ENCODE measurements at places on chromosomes 5 and 9.
A peak's percentile ranks its signal among the peaks of the same experiment; 100 is the strongest.

DNA sequence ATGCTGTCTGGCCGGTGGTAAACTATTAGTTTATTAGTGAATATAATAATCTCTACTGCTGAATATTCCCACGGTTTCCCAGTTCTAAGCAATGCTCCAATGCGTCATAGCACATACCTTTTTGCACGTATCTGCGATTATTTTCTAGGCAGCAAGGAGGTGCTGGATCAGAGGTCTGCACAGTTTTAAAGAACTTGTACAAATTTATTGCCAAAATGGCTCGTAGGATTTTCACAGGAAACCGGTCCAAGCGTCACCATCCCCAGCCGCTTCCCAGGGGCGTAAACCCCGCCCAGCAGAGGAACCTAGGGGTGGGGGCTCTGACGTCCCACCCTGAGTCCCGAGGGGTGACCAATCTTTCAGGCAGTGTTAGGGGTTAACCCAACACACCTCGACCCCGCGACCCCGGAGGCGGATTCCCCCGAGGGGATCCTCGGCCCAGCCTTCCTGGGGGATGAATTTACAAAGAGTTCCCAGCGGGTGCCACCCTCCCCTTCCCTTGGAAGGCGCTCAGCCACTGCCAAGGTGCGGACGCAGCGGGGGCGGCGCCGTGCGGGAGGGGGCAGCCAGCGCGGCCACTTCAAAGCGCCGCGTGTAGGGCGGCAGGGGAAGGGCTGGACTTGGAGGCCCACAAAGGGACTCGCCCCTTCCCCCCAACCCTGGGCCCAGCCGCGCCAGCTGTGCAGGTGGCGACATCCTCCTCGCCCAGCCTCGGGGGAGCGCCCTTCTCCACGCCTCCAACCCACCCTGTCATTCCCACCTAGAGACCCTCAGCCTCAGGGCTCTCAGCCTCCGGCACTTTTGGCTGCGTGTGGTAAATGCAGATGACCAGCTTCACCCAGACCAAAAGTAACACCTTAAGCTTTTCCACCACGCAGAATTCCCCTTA lies 43.5 kb upstream of the TCF7 start:
- peak; percentile 50 for DNase-seq

GRCh38 chr5:173792781-173793547 lies 95.2 kb upstream of the CPEB4 start:
- DNase-seq, result no peak

GRCh38 chr5:157533011-157533481 lies 42.5 kb downstream of the ADAM19 start:
- no peak for DNase-seq

DNA sequence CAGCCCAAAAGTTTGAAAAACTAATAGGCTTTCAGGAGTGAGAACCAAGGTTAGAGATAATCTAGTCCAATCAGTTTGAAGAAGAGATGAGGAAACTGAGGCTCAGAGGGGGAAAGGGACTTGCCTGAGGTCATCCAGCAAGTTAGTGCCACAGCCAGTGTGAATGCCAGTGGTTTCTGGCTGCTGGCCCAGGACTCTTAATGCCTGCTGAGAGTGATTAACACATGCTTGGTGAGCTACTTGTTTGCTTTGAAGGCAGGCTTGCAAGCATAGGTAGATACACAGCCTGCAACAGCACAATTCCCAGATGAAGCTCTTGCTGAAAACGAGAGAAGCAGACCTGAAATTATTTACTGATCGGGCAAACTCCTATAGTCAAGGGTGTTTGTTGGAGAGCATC lies 591.6 kb upstream of the SGCD start:
- no peak for DNase-seq

DNA sequence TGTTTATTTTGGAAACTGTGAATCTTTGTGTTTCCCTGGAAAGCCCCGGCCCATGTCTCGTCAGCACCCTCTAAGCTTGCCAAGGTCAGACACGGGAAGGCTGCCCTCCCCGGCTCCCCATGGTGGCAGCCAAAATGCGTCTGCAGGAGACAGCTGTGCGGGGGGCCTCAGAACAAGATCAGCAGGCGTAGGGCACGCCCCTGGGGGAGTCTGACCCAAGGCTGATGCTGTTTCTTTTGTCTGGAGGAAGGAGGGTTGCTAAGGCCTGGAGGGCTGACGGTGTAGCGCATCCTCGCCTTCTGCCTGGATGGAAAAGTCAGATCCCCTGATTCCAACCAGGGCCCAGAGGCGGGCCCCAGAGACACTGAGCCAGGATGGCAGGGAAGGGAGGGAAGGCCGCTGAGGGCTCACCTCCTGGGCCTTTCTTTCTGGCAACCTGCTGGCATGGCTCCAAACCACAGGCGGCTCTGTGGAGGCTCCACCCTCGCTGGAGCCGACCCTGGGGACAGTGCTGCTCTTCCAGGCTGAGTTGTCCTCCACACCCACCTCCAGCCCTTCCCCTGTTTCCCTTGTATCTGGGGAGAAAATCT lies 57.2 kb downstream of the OLFM1 start:
- DNase-seq, result no peak

DNA sequence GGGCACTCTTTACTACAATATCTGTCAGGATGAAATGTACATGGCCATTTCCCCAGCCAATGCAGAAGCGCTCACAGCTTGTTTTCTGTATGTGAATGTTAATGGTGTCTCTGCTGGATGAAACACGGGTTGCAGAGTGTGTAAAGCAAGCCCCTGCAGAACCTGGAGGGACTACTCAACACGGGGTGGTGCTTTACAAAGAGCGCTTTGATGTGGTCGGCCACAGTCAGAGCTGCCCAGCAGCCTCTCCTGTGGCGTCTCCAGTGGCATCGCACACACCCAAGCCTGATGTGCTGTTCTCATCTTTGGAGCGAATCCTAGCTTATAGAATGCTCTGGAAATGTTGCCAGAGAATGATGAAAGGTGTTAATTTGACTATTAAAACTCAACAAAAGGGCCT lies 162.7 kb upstream of the NFIL3 start:
- DNase-seq, result no peak

DNA sequence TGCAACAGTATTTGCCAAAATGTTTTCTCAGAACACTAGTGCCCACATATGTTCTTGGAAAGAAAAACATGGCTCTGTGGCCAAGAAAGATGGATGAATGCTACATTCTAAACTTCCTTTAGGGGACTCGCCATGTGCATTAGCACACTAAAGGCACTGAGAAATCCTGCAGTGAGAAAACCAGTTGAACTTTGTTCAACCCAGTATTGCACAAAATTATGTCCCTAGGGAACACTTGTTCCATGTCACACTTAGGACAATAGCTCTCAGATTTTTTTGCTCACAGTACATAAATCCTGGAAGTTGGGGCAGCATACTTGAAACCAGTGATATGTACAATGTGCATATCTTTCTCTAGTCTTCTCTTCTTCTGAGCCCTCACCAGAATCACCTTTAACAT lies 96.6 kb downstream of the ADRB2 start:
- no peak for DNase-seq

DNA sequence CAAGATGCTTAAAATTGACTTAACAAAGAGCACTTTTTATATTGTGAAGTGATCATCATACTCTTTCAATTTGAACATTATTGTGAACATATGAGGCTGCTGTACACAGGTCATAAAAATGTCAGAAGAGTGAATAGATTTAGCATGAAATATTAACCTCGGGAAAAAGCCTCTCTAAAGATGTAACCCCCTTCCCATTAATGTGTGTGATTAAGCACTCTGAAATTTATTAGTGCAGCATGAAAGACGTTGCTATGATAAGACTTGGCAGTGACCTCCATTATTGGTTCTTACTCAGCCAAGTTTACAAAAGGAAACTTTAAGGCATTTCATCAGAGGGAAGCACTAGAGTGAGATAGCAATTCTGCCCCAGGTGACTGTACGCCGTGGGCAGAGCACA lies 326.5 kb downstream of the NTRK2 start:
- no peak for DNase-seq

DNA sequence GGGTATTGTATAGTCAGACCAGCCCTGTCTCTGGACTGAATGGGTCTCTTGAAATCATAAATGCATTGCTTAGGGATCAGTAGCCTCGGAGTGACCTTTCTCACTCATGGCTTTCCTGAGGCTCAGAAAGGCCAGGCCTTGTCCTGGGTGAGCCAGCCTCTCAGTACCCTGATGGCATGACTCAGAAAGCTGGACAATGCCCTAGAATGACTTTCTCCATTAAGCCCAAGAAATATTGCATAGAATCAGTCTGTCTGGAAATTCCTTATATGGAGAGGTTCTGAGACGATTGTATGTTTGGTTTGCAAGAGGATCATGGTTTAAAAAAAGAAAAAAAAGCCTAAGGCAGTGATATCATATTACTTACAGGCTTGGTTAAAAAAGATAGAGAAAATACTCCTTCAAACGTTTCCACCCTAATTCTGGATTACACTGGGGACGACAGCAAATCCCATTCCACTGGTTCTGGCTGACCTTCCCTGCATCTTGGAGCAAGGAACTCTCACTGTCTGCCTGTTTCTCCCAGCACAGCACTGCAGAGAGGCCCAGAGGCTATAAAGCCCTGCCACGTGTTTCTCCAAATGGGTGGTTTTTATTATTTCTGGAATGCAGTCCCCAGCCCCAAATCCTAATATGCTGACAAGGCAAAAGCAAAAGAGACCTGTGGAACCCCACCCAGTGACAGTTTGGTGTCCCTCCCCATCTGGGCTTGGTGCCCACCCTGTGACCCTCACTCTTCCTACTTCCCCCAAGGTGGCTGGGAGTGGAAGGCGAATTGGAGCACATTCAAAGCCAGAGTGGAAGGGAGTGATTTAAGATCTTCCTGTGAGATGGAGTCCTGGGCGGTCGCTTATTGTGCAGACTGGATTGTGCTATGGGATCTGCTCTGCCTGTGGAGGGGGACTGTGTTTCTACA lies 34.4 kb downstream of the MAP1B start:
- DNase-seq, result no peak

DNA sequence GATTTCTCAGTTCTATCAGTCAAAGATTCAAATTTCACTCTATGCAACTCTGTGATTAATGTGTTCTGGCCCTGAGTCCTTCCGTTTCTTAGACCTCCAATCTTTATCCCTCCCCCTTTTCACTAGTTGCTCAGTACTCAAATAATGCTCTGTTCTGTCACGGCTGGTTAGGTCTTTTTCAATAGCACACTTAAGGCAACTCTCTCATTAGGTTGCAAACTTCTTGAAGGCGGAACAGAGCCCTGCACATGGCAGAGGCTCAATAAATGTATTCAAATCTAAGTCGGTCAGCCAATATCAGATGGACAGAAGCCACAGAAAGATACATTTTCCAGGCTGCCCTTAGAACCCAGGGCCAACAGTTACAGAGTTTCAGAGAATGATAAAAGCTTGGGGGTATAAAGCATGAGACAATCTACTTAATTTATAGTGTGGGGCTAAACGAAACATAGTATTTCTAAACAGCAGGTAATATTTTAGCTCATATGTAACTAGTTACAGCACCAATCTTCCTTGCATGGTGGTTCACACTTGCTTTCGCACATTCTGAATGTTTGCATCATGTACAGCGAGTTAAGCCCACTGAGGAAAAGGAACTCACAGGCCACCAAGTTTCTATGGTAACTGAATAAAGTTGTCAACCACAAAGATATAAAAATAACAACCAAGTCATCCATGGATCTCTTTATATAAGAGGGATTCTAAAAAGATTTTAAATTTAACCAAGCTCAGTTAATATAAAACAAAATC lies 67.1 kb upstream of the GOLPH3 start:
- DNase-seq, result no peak

GRCh38 chr9:100160021-100160420 lies 61.0 kb downstream of the INVS start:
- DNase-seq, result no peak

DNA sequence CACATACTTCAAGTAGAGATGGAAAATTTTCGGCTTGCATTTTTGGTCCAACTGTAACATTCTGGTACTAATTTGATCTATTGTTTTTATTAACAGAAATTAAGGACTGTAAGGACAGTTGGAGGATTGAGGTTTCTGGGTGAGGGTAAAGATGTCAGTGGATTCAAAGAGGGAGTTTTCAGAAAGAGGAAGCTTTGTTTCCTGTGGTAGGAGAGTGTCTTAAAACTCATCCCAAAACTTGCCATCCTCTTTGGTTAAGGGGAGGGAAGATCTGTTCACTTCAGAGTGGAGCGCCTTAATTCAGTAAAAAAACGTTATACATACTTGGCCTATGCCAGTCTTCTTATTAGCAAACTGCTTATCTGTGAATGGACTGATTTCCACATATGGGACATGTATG lies 13.8 kb downstream of the CNTRL start:
- DNase-seq, result no peak

- DNase-seq, result no peak
These were observed 451.1 kb downstream of the EBF1 start for GRCh38 chr5:158648631-158649030.

- DNase-seq, result no peak
These were observed 129.7 kb downstream of the CEMIP2 start for GRCh38 chr9:71638627-71639026.

DNA sequence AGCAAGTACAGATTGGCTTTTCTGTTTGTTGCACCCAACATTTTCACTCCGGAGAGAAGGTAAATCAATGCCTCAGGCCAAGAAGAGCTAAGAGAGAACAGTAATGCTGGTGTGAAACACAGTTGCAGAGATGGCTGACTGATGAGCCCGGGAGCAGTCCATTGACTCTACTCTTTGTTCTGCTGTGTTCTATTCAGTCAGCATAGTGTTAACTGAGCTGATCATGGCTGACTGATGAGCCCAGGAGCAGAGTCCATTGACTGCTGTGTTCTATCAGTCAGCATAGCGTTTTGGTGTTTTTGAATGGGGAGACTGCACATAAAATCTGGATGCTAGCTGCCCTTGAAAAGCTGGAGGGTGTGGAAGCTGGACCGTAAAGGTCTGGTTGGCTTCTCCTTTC lies 141.4 kb downstream of the FRMD3 start:
- no peak for DNase-seq

GRCh38 chr5:33401482-33402390 lies 39.0 kb upstream of the TARS1 start:
- no peak for DNase-seq

- DNase-seq, result no peak
These were observed 135.4 kb downstream of the RGS3 start for GRCh38 chr9:113598883-113599282.

All from activated naive CD8-positive, alpha-beta T cell treated with anti-CD3 and anti-CD28 coated beads, Interleukin-2, amount 10 ng/mL, durations not matched to agents 7 days and 5 days (primary cell).